NCI-H2107 (cell line): ENCODE measurements at places on chromosomes 5 and 9.

GRCh38 chr5:57537811-57538210 lies 55.2 kb upstream of the ACTBL2 start:
- no peak for DNase-seq

DNA sequence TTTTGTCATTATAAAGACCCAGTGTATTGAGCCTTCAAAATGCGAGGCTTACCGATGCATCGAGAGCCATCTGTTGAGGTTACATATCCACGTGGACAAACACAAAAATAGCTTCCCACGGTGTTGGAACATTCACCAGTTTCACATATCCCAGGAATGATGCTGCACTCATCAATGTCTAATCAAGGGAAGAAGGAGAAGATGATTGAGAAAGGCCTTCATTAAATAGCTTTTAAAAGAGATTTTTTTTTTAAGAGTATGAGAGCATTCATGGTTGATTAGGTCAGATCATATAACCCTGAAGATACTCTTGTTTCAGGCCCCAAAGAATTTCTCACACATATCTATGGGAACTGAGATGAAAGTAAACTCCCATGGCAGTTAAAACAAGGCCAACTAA lies 129.4 kb downstream of the FBN2 start:
- no peak for DNase-seq

DNA sequence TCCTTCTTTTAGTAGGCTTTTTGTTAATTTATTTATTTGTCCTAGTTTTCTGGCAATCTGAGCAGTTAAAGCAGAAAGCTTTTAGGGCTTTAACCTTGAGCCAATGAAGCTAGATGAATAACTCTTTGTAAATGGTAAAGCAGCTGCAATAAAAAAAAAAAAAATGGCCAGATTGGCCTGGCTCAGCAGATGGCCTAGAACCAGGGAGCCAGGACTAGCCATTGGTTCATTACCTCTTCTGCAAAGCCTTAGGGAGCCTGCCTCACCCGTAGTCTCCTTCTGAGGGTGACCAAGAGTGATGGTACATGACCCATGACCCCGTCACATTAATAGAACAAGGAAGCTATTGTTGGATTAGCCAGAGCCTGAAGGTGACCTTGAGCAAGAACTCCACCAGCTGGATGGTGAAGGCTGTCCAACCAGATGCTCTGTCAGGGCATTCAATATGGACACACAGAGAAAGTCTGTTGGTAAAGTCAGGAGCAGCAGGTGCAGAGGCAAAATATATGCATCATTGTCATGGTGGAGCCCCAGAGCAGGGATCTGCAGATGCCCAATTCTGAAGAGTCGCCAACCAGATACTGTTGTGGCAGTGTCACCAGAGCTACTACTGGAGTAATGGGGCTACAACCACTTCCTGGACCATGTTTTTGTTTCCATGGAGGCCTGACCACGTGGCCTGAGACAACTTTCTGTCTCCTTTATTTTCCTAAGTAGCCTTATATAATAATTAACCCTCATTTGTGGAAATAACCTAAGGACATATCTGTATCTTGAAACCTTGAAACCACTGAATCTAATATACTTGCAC lies 100.7 kb downstream of the MTX3 start:
- DNase-seq, result no peak

DNA sequence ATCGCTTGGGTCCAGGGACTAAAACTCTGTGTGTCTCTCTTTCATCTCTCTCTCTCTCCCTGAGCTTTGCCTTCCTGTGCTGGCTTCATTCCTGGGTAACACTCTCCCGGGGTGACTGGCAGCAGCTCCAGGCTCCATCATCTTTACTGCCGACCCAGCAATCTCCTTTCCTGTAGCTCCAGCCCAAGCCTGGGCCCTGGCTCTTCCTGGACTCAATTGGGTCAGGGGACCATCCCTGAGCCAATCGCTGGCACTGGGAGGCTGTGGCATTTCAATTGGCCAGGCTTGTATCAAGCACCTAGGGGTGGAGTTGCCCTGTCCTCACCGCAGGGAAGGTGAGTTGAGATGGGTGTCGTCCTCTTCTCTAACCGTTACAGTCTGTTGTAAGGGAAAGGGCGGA lies 31.9 kb downstream of the FAM240B start:
- no peak for DNase-seq

DNA sequence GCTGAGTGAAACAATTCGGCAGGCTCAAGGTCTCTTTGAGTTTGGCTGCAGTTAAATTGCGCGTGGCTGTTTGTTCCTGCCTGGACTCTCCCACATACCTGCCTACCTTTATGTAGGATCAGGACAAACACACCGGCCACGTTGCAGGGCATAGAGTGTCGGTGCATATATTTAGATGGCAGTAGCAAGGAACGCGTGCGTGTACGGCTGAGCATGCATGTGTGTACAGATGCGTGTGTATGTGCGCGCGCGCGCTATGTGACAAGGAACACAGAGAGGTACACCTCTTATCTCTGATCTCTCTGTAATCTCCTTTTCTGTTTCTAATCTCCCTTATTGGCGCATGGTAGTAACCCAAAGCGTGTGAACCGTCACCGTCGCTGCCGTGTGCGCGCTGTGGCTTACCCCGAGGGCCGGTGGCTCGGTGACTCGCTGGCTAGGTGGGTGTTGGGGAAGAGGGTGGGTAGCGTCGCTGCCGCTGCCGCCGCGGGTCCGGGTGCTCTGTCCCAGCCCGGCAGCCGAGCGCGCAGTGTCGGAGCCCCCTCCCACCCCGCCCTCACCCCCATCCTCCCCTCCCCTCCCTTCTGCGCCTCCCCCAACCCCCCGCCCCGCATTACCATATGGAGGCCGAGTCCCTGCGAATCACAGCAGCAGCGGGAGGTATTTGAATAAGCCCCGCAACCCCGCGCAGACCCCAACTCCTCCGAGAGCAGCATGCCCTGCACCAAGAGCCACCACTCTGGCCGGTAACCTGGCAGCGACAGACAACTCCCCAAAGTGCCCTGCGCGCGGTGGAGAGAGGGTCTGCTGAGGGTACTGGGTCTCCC lies 204.8 kb downstream of the MEF2C start:
- no peak for DNase-seq

GRCh38 chr5:175281714-175282113 lies 162.3 kb downstream of the DRD1 start:
- DNase-seq, result no peak

- DNase-seq, result no peak
Observed at GRCh38 chr9:118324706-118325105, 620.5 kb downstream of the TLR4 start.

DNA sequence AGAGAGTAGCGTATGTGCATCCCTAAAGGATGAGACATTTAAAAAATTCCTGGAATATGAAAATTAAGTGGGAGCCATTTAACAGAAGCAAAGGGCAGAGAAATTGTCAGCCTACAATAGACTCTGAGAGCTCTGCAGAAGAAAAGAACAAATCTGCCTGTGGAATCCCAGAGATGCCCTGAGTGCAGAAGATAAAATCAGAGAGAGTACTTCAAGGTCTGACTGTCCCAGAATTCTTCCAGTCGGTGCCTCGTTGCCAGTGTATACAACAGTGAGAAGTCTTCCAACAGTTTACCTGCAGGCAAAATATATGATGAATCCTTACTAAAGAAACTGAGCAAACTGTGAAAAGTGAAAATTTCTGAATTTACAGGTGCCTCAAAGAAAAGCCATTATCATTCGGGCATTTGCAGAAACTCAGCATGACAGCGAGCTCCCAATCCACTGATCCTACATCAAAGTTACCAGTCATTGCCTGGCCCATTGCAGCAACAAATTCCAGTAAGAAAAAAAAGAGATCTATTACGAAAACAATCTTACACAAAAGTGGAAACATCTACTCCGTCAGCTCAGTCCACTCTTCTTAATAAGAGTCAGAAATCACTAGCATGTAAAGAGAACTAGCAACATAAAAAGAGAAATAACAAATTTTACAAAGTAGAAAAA lies 92.8 kb upstream of the VCAN start:
- DNase-seq, result no peak

- no peak for DNase-seq
Observed at GRCh38 chr9:127233550-127233949, 31.0 kb upstream of the GARNL3 start.

DNA sequence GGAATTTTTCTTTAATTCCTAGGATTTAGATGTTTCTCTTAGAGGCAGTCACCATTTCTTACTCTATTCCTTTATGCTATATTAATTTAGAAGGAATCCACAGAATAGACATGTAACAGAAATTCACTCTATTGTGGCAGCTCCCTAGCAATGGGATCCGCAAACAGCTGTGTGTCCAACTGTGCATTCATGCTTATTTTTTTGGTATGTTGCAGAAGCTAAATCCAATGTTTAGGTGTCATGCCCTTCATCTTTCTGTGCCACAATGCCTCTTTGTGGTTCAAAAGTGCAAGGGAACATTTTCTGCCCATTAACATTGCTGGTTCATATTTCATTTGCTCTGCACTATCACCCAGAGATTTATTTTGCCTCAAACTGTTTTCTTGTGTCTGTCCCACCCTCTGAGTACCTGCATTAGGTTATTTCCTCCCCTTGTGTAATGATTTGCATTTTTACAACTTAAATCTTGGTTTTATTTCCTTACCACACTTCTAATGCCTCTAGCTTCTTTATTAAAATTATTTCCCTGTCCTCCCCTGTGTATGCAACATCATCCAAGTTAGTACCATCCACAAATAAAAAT lies 816.5 kb downstream of the EFNA5 start:
- no peak for DNase-seq

- no peak for DNase-seq
Observed at GRCh38 chr9:7165331-7165975, 407.7 kb downstream of the KDM4C start.

DNA sequence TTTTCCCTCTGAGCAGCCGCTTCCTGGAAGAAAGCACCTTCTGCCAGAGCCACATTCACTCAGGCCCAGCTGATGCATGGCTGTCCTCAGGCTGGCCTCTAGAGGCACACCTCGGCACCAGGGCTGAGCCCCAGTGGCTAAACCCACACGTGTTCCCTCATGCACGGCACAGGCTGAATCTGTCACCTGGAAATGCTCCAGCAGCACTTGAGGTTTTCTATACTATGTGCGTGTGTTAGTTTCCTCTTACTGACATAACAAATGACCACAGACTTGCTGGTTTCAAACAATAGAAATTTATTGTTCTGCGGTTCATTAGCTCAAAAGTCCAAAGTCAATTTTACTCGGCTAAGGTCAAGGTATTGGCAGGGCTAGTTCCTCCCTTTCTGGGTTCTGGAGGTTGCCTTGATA lies 141.4 kb downstream of the LRRC70 start:
- no peak for DNase-seq

DNA sequence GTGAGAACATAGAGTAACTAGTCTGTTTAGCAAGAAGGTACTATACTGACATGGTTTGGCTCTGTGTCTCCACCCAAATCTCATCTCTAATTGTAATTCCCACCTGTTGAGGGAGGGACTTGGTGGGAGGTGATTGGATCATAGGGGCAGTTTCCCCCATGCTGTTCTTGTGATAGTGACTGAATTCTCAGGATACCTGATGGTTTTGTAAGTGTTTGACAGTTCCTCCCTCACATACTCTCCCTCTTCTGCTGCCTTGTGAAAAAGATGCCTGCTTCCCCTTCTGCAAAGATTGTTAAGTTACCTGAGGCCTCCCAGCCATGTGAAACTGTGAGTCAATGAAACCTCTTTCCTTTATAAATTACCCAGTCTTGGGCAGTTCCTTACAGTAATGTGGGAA lies 240.4 kb upstream of the ST8SIA4 start:
- DNase-seq, result no peak

DNA sequence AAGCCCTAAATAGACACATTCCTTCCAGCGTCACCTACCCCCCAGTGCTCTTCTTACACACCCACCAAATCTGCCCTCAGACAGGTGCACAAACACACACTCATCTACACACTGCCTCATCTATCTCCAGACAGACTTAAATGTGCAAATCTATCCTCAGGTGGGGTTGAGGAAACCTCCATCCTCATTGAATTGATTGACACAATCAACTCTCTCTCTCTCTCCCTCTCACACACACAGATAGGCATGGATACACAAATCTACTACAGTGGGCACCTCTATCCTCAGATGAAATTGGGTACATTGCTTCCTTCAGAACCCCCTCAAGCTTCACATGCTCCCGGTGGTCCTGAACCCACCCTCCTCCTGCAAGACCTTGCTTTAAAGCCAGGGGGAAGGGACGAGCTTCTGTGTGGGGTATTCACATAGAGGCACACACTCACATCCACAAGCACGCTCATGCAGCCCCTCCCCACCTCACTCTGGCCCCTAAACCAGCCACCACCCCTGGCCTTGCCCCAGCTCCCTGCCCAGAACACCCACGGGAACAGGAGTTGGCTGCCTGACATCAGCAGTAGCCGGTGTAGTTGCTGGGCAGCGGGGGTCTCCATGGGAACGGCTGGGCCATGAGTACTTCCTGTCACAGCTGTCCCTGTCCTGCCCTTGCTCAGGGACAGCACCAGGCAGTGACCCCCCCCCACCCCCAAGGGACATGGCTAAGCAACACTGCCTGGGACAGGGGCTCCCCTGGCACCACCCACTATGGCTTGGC lies 22.8 kb downstream of the PCDH1 start:
- no peak for DNase-seq

DNA sequence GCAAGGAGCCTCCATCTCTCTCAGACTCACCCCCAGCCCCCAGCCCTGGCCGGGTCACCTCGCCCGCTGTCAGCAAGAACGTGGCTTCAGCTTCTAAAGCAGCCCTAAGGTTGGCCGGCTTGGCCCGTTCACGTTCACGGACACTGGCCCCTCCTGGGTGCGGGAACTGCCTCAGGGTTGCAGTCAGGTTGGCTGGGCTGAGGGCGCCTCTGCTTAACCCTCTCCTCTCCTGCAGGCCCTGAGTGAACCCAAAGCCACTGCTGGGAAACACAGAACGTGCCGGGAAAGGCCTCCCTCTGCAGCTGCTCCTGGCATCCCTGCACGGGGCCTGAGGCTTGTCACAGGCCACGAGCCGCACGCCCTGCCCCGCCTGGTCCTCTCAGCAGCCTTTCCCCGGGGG lies 40.1 kb upstream of the UBAC1 start:
- no peak for DNase-seq

DNA sequence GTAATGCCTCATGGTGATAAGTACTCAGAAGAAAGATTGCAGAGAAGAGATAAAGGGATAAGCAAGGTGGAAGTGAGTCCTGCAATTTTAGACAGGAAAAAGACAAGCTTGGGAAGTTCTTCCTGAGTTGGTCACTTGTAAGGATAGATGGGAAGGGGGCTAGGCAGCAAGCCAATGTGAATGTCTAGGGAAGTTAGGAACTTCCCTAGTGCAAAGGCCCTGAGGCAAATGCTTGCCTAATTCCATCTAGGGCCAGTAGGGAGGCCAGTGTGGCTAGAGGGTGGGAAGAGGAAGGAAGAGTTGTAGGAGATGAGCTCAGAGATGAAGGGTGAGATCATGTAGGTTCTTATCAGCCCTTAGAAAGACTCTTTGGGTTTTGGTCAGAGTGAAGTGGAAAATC lies 206.6 kb downstream of the MAT2B start:
- no peak for DNase-seq

DNA sequence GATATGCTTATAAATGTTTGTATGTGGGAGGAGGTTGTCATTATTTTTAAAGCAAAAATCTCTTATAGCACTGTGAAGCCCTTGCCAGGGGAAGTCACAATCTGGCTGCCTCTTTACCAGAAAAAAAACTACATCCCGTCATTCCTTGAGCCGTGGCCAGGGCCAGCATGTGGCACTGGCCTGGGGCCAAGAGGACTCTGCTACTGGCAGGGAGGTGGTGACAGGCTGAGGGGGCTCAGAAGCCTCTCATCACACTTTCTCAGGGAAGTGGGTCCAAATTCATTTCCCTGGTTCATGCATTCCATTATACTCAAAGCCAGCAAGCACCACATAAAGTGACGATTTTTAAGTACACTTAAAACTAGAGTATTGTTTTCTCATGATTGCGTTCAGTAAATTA lies 457.3 kb downstream of the ZNF608 start:
- DNase-seq, result no peak

GRCh38 chr9:106648799-106649198 lies 214.2 kb upstream of the ZNF462 start:
- DNase-seq, result no peak

GRCh38 chr5:79488775-79489174 lies 25.2 kb downstream of the HOMER1 start:
- DNase-seq, result no peak
